ENCODE measurements at places on chromosomes 11 and 22.

DNA sequence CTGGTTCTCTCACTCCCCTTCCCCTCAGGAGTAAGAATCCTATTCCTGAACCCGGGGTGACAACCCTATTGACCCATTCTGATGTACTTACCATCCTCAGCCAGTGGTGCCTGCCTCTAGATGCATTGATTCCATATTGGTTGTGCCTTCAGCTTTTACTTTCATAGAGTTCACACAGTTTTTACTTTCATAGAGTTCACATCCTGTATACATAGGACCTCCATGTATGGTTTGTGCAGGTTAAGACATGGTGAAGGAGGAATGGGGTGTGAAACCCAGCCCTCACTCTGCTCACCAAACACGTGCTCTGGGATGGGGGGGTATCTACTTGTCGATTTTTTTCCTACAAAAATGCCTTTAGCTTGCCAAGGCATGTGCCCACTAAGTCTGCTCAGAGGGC, 105.6 kb upstream of the TBCEL start:
- no peak for DNase-seq

DNA sequence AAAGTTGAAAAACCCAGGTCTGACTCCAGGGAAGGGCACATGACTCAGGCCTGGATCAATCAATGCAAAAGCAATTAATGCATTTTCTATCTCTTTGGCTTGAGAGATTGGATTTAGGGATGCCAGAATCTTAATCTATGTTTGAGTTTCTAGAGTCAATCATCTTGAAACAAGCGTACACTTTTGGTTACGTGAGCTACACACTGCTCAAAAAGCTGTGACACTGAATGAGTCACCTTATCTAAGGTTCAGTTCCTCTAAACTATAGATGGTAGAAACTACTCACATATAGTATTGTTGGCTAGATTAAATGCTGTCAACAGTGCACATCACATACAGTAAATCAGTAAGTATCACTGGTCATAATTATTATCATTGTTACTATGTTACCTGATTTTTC, 24.2 kb downstream of the MRE11 start:
- DNase-seq = no peak

DNA sequence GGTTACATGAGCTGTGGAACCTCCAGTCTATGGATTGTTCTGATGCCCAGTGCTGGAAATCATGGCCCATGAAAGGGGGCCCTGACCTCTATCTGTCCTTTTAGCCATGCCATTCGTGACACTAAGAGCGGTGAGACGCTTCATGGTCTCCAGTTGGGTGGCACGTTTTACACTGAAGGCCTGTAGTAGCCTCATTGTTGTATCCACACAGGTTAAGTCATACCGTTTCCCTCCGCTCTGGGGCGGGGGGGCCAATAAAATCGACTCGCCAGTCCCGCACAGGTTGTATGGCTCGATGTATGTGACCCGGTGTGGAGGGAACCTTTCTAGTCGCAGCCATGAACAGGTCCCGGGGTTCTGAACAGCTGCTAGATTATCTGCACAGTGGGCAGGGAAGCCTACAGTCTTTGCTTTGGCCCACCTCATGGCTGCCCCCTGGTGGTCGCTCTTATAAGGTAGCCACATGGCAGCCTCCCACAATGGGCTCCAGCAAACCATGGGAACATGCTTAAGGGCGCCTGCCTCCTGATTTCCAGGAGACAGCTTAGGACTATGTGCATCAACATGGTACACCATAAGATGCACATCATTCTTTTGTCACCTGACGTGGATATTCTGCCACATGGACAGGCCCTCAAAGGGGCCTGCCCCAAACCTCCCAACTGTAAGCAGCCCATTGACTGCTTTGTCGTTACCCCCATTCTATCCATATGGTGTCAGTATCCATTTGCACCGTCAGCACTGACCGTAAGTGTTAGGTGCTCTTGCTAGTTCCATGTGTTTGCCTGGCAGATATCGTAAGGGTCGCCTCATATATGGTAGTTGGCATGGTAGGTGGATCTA, 19.7 kb upstream of the APOL3 start:
- no peak for DNase-seq

- DNase-seq = no peak
Observed at GRCh38 chr11:115220911-115221310, 283.3 kb downstream of the CADM1 start.

DNA sequence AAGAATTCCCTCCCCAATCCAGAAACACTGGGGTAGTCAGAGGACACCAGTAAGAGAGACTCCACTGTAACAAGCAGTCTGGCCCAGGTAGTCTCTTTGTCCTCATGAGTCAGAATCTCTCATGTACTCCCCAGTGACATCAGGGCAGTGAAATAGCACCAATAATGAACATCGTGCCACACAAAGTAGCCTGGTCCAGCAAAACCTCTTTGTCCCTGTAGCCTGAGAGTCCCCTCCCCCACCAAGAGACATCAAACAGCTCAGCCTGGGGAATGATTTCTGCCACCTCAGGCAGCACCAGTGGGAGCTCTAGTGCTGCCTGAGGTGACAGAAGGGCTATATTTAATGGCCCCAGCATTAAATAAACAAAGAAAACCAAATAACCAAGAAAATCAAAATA, 88.1 kb downstream of the SBF2 start:
- no peak for DNase-seq

DNA sequence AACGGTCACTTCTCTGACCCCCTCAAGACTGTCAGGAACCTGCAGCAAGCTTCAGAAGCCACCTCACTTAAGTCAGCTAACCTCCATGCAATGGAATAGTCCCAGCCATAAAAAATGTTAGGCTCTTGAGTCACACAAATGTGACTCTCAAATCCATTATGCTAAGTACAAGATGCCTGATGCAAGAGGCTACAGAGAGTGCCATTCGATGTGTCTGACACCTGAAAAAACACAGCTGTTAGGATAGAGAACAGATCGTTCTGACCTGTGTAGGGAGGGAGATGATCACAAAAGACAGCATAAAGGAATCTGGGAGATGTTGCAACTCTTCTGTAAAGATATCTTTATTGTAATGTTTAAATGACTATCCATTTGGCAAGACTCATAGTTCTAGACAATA, 712.4 kb downstream of the TBC1D22A start:
- no peak for DNase-seq

DNA sequence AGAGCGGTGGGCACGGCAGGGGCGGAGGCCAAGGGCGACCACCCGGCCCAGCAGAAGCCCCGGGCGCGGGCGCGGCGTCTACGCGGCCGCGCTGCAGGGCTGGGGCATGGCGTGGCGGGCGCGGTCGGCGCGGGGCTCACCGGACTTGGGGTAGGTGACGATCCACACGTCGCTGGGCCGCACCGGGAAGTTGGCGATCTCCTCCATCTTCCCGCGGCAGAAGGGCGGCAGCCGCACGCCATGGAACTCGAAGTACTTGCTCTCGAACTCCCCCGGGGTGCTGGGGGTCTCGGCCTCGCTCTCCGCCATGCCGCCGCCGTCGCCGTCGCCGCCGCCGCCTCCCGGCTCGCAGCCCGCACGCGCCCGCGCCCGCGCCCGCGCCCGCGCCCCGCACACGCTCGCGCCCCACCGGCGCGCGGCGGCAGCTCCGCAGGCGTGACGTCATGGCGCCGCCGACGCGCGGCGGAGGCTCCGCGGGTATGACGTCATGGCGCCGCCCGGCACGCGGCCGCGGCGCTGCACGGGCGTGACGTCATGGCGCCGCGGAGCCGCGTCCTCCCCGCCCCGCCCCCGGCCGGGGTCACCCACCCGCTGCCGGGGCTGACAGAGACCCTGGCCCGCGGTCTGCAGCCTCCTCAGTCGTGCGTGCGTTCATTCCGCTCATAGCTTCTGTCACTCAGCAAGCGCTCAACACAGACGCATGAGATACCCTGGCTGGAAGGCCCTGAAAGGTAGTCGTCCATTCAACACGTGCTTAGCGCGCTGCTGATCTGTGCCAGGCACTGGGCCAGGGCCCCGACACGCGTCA, at the start of gene SULT4A1:
TSS of gene SULT4A1 (minus strand) at position 440 of the 808 bp plus-strand sequence. CDS start at position 309, 131 bp downstream.
- no peak for DNase-seq

Measured in epithelial cell of prostate (primary cell).